ENCODE measurements at places on chromosomes 5 and 9. TPM values are rescaled to one million over a fixed set of nuclear protein-coding genes. Genes with fewer than 3 reads are reported as not detected.

Gene FOXD4L6
- total RNA-seq = not detected

Gene DOCK8
- total RNA-seq = 33.6 TPM

Gene TOMM5
- total RNA-seq = 62.6 TPM

Gene TNFAIP8
- total RNA-seq = 20.5 TPM
